ENCODE measurements at places on chromosomes 13 and 19. TPM values are rescaled to one million over a fixed set of nuclear protein-coding genes. Genes with fewer than 3 reads are reported as not detected.

Gene SIGLEC7
- total RNA-seq = not detected

GRCh38 chr19:3323026-3323425 lies 43.4 kb upstream of the NFIC start:
- DNase-seq = no peak

GRCh38 chr19:31515931-31516330 lies 166.7 kb upstream of the TSHZ3 start:
- no peak for DNase-seq

GRCh38 chr13:64332048-64332447 lies 2898.1 kb downstream of the PCDH9 start:
- DNase-seq = no peak

DNA sequence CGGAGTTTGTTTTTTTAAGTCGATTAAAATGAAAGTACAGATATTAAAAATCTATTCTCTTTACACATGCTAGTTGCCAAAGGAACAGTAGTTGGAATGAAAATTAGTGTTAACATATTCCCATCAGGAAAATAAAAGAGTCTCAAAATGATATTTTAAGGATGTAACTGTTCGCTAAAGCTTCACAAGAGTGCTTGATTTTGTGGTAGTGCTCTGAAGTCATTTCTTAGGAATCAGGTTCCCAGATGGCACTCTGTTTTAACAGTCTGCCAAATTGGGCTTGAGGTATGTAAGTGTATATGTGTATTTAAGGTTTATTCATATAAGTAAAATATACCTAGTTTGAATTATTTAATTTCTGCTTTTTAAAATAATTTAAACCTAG lies 128.8 kb downstream of the LMO7 start:
- DNase-seq = no peak
